ENCODE measurements at places on chromosomes 16 and 17.

- DNase-seq, result no peak
Observed at GRCh38 chr16:81514041-81514559, 69.5 kb downstream of the CMIP start.

GRCh38 chr16:22394121-22394520, 19.7 kb upstream of the CDR2 start:
- no peak for DNase-seq

- DNase-seq, result peak; percentile 62
Observed at GRCh38 chr17:42118545-42118944, 2.6 kb downstream of the KAT2A start.

DNA sequence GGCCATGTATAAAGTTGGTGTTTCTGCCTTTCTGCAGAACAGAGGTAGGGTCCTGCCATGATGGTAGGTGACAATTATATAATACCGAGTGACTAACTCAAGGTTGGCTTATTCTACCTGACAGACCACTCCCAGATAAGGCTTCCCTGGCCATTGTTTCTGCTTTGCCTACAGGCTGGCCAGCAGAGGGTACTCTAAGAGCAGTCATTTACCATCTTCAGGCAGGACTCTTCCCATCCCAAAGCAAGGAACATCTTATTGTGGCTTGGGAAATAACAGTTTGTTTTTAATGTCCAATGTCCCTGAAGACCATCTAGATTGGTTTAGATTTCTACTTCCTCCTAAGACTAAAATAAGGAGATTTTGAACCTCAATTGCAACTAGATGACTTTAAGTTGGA, 74.1 kb downstream of the SNX11 start:
- DNase-seq, result no peak

GRCh38 chr17:12655936-12656335, 9.8 kb upstream of the MYOCD start:
- no peak for DNase-seq

DNA sequence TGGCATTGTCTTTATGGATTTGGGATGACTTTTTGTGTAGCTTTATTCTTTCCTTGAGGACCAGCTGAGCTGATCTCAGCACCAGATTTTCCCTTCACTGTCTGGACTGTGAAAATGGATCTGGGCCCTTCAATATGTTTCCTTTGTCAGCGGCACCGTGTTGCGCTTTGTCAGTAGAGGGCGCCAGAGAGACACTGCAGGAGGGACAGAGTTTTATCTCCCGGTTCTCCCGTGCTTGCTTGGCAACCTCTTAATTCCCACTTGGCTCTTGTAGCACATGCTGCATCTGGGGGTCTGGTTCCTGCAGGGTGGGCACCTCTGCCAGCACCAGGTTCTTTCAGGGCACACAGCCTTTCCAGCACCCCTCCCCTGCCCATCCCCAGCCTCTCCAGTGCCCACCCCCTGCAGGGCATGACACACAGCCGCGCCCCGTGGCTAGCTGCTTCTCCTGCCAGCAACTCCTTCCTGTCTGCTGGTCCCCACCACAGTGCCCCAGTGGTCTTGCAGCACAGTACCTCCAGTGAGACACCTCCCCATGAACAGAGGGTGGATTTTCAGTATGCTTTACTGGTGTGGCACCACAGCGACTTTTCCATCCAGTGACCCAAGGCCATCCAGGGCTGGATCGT, 19.6 kb downstream of the OR1D5 start:
- peak; percentile 48 for DNase-seq
